ENCODE measurements at places on chromosomes 4 and X.

GRCh38 chr4:150367326-150367725 is 214.6 kb upstream of the MAB21L2 start:
- no peak for DNase-seq

DNA sequence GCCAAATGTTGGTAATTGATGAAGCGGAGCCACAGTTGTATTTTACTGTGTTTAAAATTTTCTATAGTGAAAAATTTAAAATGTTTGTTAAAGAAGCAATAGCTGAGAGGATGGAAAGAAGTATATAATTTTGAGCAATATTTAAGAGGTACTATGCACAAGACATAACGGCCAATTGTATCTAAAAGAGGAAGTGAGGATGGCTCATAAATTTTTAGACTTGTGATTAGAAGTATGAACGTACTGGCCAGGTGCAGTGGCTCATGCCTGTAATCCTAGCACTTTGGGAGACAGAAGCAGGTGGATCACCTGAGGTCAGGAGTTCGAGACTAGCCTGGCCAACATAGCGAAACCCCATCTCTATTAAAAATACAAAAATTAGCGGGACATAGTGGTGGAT is 12.7 kb upstream of the HHIP start:
- no peak for DNase-seq

GRCh38 chrX:124005228-124005627 is 43.7 kb downstream of the STAG2 start:
- DNase-seq, result no peak

GRCh38 chr4:110605077-110605476 is 17.8 kb downstream of the PITX2 start:
- DNase-seq, result no peak

- DNase-seq, result no peak
These were observed 172.2 kb upstream of the CXCL13 start for GRCh38 chr4:77433418-77433733.

GRCh38 chr4:24979554-24979953 is 51.2 kb downstream of the LGI2 start:
- DNase-seq, result no peak

DNA sequence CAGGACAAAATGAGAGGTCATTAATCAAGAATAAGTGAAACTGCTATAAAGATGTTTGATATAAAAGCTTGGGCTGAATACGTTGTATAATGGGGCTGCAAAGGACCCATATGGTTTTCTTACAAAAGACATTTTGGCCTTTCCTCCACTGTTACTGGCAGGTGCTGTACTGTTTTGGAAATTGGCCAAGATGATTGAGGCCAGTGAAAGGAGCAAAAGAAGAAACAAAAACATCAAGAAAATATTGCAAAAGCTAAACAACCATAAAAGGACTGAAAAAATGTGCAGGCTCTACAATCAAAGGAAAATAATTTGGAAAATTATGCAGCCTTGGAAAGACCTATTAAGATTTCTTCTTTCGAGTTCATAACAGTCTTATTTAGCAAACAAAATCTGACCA is 222.2 kb upstream of the PPP1R2C start:
- no peak for DNase-seq

- DNase-seq, result no peak
These were observed 37.5 kb downstream of the MTMR1 start for GRCh38 chrX:150730719-150731118.

DNA sequence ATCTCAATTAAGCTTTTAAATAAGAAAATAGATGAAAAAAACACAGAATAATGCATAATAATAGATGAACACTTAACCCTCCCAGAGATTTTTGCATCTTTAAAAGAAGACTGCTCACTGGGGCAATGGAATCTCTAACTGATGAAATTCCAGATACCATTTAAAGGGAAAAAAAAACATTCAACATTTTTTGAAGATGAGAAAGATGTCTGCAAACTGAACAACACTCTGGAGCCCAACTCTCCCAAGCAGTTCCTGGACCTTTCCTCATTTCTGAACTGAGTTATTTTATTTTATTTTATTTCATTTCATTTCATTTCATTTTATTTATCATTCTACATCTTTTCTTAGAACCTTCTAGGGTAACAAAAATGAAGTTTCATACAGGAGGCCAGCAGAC is 90.7 kb downstream of the CORIN start:
- no peak for DNase-seq

- no peak for DNase-seq
These were observed 105.6 kb downstream of the APOOL start for GRCh38 chrX:85109235-85109634.

DNA sequence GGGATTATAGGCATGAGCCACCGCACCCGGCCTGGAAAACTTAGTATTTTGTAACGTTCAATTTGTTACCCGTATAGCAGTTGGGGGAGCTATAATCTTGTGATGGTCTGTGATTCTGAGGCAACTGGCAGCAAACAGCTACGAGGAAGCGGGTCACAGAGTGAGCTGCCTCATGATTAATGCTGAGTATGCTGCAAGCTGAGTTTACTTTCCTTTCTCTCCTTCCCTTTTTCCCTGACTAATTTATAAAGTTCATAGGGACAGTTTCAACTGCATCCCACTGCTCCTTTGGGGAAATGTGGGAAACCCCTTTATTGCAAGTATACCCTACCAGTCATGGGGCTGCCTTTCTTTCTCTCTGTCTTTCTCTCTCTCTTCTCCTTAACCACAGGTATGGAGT is 17.7 kb upstream of the ELOVL6 start:
- DNase-seq, result no peak

- DNase-seq, result no peak
These were observed 516 bp downstream of the SGMS2 start for GRCh38 chr4:107825072-107825824.

DNA sequence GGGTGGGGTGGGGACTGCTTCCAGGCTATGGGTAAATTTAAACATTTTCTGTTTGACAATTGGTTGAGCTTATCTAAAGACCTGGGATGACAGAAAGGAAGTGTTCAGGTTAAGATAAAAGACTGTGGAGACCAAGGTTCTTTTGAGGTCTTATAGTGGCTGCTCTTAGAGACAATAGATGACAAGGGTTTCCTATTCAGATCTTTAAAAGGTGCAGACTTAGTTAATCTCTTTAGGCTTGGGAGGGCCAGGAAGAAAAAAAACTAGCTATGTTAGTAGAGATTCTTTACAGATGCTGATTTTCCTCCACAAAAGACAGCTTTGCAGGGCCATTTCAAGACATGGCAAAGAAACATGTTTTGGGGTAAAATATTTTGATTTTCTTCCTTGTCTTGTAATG is 972.5 kb downstream of the CCSER1 start:
- DNase-seq, result no peak

DNA sequence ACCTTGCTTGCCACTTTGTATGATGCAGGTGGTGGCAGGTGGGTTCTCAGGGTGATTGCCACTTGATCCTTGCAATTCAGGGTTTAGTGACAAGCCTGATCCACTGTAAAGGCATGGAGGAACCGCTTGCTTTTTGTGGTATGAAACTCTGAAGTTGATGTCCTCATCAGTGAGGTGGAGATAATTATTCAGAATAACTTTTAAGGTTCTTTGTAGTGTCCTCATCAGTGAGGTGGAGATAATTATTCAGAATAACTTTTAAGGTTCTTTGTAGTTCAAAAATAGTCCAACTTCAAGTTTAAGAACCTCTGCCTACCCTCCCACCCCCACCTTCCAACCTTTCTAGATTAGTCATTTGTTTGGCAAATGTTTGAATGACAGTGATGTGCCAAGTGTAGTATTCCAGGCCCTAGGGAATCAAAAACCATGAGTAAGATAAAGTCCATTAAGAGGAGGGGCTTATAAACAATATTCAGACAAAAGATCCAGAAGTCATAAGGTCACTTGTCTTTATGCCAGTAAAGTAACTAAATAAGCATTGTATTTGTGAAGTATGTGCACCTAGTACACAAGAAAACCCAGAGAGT is 51.2 kb downstream of the DCUN1D4 start:
- no peak for DNase-seq

DNA sequence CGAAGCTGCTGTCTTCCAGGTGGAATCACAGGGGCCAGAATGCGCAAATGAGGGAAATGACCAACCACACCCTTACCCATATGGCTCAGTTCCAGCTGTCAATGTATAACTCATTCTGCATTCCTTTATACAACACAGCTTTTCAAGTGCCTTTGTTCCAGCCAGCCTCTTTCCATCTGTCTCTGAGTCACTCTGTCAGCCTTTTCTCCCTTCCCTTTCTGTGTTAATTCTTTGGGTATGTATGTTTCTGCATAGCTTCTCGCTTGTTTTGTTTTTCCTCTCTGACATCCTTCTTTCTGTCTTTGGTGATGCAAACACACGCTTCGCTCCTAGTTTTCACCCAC is 54.5 kb downstream of the RS1 start:
- DNase-seq, result no peak

DNA sequence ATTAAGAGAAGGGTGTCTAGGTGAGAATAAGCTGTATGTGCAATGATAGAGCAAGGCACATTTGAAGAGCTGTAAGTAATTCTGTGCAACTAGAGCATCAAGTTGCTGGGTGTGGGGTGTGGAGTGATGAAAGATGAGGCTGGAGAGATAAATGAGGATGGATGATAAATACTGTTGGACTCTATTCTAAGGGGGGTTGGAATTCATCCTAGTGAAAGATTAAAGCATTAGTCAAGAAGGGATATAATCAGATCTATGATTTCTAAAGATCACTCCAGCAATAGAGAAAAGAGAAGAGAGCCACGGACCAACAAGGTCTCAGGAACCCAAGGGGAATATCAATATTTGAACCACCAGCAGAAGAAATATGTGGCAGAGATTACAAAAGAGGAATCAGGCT is 415.0 kb upstream of the RPS6KA3 start:
- no peak for DNase-seq

DNA sequence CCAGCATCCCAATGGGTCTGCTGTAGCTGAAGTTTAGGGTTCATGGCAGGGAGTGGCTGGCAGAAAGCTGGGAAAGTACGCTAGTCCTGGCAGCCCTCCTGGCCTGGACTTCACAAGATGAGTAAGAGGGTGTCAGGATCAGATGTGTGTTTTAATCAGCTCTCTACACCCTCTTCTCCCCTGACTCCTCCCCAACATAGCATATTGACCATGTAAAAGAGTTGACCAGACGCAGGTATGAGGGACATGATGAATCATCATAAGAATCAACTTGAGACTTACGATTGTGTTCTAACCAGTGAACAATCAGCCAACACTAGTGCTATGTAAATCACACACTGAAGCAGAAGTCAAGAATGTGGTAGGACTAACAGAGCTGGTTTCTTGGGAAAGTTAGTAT is 5.3 kb downstream of the SOWAHB start:
- no peak for DNase-seq

- DNase-seq, result no peak
These were observed 5.6 kb downstream of the GPR78 start for GRCh38 chr4:8585721-8586212.

DNA sequence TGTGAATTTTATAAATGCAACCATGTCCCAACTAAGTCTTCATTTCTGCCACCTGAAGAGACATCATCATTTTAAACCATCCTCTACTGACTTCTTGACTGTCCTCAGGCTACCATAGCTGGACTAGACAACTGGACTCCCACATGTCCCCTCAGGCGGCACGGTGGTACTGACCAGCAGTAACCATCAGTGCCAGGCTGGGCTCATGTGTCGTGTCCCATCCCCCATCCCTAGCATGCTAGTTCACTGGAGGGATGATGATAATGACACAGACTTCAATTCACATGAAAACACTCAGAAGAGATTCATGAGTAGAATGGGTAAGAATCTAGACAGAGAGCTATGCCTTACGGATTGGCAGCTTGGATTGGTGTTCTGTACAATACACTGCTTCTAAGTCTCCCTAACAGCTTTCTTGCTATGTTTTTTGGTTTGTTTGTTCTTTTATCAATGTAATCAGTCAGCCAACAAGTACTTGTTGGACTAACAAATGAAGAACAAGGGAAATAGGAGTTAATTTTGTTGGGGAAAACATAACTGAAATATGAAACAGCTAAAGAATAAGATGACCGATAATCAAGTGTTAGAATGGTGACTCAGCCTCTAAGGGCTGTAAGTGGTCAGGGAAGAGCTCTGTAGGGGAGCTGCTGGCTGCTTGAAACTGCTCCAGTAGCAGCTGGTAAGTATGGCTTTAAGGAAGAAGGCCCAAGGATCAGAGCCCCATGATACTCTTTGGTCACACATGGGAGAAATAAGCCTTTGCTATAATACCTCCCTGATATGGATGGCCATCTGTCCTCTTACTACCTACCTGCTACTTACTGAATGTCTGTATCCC is 10.3 kb downstream of the ZDHHC9 start:
- no peak for DNase-seq
